ENCODE measurements at places on chromosomes 12 and 14.

DNA sequence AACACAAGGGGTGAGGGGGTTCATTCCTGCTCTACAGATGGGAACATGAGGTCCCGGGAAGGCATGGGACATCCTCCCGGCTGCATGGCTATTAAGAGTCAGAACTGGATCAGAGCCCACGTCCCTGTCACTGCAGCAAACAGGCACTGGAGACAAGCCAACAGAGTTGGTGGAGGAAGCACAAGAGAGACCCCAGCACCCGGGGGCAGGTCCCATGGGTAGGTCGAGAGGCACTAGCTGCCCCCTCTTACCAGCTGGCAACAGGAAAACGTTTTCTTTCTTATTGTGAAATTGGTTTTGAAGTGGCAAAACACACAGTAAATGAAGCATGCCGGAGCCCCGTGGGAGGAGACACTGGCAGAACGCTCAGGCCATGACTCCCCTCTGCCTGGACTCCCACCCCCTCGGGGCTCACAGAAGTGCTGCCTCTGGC lies 43.6 kb downstream of the SYNE3 start:
- DNase-seq, result no peak

GRCh38 chr14:35117112-35117511 lies 4.7 kb downstream of the PPP2R3C start:
- no peak for DNase-seq

DNA sequence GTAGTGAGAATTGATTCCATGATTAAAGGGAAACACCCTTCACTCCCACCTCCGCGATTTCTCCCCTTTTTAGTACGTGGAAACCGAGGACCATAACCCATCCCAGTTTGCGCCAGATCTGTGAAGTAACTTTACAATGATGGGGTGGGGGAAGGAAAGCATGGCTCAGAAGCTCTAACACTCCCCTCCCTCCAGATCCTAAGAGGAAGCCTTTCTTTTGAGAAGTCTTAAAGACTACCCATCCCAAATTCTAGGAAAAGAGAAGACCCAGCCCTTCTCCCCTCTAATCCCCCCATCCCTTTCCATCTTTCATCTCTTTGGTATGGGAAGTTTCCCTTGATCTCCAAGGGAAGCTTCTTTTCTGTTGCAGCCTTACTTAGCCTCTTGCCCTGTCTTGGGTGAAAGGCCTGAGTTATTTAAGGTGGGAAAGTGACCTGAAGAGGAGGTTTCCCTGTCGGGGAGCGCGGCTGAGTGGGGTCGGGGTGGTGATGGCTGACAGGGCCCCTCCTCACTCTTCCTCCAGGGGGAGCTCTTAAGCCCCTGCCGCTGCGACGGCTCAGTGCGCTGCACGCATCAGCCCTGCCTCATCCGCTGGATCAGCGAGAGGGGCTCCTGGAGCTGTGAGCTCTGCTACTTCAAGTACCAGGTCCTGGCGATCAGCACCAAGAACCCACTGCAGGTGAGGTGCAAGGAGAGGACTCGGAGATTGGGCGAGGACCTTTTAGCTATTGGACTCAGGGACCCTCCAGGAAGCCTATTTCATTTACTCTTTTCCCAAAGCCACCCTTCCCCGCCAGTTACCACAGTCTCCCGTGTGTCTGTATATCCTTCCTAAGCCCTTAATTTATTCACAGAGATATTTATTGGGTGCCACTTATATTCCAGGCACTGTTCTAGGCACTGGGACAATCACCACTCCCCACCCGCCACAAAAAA lies 1.8 kb downstream of the MARCHF9 start:
- DNase-seq, result peak; percentile 57

DNA sequence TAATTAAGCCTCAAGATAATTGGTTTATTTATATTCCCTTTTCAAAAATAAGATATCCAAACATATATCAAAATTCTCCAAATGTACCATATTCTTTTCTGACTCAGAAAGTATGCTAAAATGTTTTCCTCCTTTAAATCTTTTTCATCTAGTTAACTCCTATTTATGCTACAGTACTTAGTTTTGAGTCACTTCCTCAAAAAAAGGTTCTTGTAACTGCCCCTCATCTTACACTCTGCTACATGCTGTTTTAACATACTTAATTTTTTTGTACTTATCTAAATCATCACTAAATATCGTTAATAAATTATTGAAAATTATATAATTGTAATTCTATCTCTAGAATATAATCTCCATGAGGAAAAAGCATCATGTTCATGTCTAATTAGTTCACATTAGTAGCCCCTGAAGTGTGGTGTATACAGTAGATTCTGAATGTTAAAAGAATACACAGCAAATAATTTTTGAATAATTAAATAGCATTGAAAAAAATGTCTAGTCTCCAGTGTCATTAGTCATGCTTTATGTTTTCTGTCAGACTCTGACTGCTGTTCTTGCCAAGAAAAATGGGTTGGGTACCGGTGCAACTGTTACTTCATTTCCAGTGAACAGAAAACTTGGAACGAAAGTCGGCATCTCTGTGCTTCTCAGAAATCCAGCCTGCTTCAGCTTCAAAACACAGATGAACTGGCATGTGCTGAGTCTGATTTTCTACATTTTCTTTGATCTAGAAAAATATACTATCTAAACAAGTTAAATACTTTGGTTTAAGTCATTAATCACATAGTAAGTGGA lies 3.5 kb downstream of the KLRD1 start:
- no peak for DNase-seq

DNA sequence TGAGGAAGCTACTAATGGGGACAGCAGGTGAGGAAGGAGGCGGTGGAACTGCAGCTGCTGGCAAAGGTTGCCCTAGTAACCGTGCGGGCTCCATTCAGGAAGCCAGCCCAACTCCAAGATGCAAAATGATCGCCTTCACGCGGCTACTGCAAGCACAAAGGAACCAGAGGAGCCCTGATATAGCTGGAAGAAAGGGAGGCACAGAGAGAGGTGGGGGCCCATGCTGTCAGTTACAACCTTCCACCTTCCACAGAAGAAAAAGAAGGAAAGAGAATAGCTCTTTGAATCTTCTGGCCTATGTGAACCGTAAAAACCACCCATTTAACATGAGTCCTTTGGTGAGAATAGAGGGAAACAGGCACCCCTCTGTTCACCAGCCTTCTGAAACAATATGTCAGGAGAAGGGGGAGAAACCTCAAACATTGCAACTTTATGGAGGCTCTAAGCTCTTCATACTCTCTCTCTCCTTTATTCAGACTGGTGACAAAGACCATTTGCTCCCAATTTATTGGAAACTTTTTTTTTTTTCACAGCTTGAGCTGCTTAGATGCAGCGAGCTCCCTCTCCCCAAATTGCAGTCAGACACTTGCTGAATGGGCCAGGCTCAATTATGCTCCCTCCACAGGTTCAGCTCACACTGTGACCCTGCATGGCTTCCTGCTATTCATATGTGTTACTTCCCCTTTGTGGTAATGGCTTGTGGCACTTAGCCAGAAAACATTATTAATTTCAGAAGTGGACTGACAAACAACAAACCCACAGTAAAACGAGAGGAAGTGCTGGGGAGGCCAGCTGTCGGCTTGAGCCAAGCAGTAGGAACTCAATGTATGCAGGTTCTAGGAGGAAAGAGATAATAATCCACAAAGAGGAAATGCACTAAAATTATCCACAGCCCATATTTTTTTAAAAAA lies 6.2 kb downstream of the DUSP6 start:
- DNase-seq, result peak; percentile 39

GRCh38 chr12:128929057-128929456 lies 75.8 kb downstream of the GLT1D1 start:
- no peak for DNase-seq

DNA sequence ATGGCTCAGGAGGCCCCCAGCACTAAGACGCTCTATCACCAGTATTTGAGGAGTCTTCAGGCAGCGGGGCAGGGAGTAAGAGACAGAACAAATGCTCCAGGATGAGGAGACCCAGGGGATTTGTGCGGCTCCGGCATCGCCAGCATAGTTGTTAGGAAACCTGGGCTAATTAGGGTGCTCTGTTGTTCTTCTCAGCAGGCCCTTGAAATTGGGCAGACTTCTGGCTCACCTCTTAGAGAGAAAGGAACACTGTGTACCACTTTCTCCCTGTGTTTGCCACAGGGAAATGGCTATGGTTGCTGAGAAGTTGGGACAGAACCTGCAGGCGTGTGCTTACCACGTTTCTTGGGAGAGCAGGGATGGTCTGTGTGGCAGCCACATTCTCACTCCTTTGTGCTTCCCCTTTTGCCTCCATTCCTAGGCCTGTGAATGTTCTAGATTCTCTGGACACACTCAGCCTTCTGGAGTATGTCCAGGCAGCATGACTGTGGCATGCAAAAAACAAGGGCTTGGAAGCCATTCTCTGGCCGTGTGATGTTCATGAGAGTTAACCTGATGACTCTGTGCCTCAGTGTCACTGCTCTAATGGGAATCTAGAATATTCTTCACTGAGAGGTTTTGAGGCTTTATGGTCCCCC lies 109.0 kb downstream of the CHST11 start:
- peak; percentile 60 for DNase-seq

GRCh38 chr12:1837541-1838204 lies 17.3 kb downstream of the LRTM2 start:
- no peak for DNase-seq

GRCh38 chr12:104583301-104583700 lies 126.6 kb downstream of the CHST11 start:
- DNase-seq, result no peak

- no peak for DNase-seq
Observed at GRCh38 chr12:111048991-111049390, 128.6 kb upstream of the MYL2 start.

GRCh38 chr14:95935228-95935822 lies 58.7 kb downstream of the TUNAR start:
- peak; percentile 44 for DNase-seq

GRCh38 chr12:20368651-20369304 lies 441 bp downstream of the PDE3A start:
- peak; percentile 28 for DNase-seq

DNA sequence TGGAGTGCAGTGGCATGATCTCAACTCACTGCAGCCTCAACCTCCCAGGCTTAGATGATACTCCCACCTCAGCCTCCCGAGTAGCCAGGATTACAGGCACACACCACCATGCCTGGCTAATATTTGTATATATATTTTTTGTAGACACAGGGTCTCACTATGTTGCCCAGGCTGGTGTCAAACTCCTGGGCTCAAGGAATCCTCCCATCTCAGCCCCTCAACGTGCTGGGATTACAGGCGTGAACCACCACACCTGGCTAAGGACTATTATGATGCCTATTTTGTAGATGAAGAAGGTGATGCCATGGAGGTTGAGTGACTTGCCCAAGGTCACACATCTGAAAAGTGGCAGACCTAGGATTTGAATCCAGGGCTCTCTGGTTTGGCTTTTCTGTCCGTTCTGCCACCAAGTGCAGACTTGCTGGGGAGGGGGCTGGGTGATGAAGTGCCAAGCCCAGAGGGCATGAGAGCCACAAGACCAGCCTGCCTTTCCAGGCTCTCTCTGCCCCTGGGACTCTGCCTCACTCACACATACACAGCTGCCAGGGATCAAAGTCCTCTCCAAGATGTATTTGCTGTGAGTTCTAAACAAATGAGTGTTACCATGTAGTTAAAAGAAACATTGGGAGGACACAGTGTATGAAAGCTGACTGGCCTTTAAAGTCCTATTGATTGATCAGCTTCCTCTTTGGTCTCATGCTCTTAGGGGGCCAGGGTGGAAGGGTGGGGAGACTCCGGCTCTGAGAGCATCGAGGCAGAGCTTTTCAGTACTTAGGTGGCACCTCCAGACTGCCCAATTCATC lies 21.3 kb upstream of the RBM19 start:
- DNase-seq, result no peak

DNA sequence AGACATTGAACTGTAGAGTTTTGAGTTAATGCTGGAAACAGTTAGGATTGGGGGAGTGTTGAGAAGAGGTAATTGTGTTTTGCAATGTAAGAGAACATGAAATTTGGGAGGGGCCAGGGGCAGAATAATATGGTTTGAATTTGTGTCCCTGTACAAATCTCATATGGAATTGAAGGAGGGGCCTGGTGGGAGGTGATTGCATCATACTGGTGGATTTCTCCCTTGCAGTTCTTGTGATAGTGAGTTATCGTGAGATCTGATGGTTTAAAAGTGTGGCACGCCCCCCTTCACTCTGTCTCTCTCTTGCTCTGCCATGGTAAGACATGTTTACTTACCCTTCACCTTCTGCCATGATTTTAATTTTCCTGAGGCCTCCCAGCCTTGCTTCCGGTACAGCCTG lies 876.0 kb upstream of the FBXO33 start:
- no peak for DNase-seq

GRCh38 chr12:67520606-67521005 lies 127.9 kb upstream of the DYRK2 start:
- DNase-seq, result no peak

- no peak for DNase-seq
Observed at GRCh38 chr14:38056270-38056669, 151.4 kb upstream of the SSTR1 start.

GRCh38 chr12:64713376-64713775 lies 45.8 kb downstream of the GNS start:
- no peak for DNase-seq

- DNase-seq, result no peak
Observed at GRCh38 chr12:69108037-69108436, 131.3 kb upstream of the CPSF6 start.

DNA sequence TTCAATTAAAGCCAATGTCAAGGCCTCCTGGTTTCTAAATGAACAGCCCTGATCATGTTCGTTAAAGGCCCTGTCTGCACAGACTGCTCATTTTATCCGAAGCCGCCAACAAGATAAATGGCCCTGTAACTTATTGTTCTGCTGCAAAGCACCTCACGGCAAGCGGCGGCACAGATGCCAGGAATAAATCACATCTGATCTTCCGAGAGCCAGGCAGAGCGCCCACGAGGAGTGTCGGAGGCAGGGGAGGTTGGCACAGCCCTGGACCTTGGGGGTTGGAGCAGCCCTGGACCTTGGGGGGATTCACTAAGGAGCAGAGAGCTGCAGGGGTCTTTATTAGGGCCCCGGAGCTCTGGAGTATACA lies 110.5 kb downstream of the SCARB1 start:
- DNase-seq, result peak; percentile 68

DNA sequence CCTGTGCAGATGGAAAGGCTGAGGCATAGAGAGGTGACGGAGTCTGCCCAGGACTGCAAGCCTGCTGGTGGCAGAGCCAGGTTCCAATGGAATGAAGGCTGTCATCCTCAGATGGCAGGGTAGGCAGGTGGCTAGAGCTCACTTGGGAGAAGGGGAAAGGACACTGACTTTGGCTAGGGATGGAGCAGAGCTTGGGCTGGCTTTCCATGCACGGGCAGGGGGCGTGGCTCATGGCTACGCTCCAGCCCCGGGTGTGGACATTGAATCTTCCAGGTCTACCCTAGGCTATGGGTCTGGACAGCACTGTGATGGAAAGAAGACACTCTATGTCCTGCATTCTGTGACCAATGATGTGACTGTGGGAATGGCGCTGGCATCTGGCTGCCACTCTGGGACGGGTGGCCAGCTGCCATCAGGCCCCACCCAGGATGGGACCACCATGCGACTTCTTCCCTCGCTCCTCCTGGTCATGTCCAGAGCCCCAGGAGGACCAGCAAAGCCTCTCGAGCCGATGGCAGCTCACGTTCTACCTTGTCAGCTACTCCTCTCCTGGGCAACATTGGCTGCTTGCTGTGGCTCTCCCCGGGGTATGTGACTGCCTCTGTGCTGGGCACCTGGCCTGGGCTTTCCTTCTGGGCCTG lies 398.7 kb downstream of the TMEM121 start:
- DNase-seq, result no peak

Measured in testis (tissue), 5 donors.